Stromal cell of bone marrow (primary cell): ENCODE measurements at places on chromosomes 4 and X.
A peak's percentile ranks its signal among the peaks of the same experiment; 100 is the strongest.

- DNase-seq = no peak
Observed at GRCh38 chr4:98627531-98628257, 30.7 kb downstream of the TSPAN5 start.

- DNase-seq = no peak
Observed at GRCh38 chr4:56803471-56803870, 18.0 kb downstream of the SPINK2 start.

DNA sequence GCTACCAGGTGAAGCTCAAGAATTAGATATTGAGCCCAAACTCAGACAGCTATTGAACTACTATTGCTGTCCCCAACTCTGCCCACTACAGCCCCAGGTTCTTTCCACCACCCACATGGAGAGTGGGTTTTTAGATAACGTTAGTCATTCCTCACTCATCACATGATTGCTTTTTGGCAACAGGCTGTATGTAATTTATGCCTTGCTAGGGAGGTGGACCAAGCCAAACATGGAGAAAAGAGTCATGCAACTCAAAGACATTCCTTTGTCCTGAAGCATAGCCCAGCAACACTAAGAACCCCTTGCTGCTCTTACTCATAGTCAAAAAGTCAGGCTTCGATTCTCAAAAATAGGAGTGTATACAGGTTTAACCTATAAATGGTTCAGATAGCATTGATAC lies 275.9 kb upstream of the VCX3A start:
- DNase-seq = peak; percentile 52

- DNase-seq = no peak
Observed at GRCh38 chrX:112889400-112889799, 48.8 kb upstream of the AMOT start.

DNA sequence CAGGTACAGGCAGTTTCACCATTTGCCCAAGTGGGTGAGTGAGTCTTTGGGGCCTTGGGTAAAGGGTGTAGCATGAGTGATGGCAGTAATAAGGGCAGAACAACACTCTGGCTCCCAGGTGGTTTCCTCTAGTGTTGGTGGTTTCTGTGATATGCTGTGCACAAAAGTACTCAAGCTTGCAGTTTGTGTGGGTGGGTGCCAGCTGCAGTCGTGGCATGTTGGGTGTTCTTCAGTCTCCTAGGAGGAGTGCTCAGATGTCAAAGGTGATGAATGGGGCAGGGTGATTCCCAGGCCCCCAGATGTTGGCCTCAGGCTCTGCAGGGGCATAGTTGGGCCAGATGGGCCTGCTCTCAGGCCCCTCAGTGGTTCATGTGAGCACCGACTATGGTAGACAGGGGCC lies 166.1 kb upstream of the KLF8 start:
- no peak for DNase-seq

GRCh38 chr4:181684310-181684709 lies 558.9 kb upstream of the TENM3 start:
- no peak for DNase-seq

DNA sequence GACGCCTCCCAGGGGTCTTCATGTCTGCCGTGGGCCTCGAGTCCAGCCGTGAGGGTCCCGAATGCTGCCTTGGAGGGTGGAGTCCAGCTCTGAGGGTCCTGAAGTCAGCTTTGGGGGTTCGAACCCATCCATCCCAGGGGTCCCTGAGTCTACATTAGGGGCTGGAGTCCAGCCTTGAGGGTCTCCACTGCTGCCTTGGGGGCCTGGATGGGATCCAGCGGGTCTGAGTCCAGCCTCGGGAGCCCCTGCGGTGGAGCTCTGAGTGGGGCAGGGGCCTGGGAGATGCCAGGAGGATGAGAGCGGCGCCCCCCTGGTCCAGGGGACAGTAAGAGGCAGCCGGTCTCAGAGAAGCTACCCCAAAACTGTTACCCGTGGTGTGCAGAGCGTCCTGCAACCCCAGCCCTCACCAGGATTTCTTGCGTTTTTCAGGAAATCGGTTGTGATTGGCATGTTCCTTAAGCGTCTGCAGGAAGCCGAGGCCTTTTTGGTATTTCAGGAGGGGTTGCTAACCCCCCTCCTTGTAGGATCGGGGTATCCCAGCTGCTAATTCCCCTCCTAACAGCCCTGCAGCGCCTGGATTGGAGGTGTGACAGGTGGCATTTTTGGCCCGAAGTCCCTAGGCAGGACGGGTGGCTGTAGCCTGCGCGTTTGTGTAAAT lies 1.7 kb upstream of the GTPBP6 start:
- DNase-seq = no peak

DNA sequence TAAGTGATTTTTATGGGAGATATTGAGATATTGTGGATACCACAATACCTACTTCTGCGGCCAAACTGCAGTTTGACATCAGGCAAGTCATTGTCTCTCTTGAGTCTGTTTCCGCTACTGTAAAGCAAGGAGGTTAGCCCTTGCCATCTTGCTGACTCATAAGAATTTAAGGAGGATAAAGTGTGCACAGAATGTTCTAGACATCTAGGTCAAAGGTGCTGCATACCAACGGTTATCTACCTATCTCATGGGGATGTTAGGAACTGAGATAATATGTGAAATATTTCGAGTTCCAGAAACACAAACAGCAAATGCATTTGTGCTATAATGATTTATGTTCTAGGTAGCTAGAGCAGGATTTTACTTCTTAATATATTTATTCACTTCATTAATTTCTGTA lies 211.5 kb upstream of the NR3C2 start:
- no peak for DNase-seq

DNA sequence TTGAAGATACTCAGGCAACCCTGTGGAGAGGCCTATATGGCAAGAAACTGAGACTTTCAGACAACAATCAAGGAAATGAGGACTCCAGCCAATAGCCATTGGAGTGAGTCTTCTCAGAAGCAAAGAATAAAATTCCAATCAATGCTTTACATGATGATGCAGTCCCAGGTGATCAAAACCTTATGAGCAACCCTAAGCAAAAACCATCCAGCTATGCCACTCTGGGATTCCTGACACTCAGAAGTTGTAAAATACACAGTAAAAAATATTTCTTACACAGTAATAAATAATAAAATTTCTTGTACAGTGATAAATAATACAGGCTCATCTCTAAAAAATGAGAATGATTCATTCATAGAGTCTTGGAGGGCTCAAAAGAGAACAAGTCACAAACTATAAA lies 150.6 kb downstream of the IL15 start:
- no peak for DNase-seq

GRCh38 chr4:99103166-99103565 lies 14.6 kb upstream of the ADH5 start:
- DNase-seq = no peak

DNA sequence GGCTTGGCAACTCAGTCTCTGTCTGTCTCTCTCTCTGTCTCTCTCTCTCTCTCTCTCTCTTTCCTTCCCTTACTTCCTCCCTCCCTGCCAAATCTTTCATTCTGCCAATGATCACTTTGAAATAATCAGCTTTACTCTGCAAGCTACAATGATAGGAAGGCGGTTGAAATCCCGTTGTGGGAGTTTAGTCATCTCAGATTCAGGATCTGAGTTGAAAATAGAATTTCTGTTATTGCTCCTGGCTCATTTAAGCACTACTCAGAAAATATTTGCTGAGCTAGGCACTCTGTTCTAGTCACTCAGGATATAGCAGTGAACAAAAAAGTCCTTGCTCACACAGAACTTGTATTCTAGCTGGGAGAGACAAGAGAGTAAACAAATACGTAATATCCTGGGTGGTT lies 56.3 kb upstream of the DCTD start:
- peak; percentile 73 for DNase-seq

- DNase-seq = no peak
Observed at GRCh38 chr4:19025031-19025430, 1003.5 kb upstream of the LCORL start.

DNA sequence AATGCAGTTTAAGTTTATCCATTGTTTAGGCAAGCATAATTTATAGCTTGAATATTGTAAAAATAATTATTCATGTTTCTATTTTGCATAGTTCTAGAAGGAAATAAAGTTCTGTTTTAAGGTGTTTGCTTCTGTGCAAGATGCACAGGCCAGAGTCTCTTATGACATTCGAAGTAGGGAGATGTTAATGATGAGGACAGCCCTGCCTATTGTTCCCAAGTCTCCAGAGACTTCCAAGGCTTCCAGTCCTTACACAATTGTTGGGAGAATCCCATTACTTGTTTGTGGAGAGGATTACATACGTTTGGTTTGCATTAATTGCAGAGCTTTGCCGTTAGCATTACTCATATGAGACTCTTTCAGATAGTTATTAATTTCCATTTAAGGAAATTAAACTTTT lies 96.2 kb upstream of the ANK2 start:
- no peak for DNase-seq

GRCh38 chr4:124478470-124478869 lies 234.1 kb downstream of the ANKRD50 start:
- no peak for DNase-seq

- no peak for DNase-seq
Observed at GRCh38 chrX:102930990-102931756, 5.9 kb upstream of the RAB40AL start.

DNA sequence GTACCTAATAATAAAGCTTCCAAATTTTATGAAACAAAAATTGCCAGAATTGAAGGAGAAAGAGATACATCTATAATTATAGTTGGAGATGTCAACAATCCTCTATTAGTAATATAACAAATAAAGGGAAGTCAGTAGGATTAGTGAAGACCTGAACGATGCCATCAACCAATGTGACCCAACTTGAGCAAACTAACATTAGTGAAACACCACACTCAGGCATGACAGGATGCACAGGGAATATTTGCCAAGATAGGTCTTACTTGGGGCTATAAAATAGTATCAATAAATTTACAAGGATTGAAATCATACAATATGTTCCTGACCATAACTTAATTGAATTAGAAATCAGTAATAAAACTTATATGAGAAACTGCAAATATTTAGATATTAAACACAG lies 12.0 kb downstream of the SPON2 start:
- no peak for DNase-seq

DNA sequence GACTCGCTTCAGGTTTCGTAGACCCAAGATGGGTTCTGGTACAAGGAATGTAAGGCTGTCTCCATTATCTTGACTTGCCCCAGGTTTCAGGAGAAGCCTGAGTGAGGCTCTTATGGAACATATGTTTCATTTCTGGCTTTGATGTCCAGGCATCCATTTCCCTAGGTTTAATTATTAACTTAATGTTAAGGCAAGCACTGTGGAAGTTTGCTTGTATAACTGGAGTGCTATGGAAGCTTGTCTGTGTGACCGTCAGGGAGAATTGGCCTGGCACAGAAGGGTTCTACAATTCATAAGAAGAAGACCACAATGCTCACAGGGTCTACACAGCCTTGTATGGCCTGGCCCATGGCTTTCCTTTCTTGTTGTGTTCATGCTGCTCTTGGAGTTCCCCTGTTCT lies 47.2 kb upstream of the PPP1R2C start:
- no peak for DNase-seq

- peak; percentile 13 for DNase-seq
Observed at GRCh38 chr4:78710536-78710935, 65.6 kb upstream of the BMP2K start.

DNA sequence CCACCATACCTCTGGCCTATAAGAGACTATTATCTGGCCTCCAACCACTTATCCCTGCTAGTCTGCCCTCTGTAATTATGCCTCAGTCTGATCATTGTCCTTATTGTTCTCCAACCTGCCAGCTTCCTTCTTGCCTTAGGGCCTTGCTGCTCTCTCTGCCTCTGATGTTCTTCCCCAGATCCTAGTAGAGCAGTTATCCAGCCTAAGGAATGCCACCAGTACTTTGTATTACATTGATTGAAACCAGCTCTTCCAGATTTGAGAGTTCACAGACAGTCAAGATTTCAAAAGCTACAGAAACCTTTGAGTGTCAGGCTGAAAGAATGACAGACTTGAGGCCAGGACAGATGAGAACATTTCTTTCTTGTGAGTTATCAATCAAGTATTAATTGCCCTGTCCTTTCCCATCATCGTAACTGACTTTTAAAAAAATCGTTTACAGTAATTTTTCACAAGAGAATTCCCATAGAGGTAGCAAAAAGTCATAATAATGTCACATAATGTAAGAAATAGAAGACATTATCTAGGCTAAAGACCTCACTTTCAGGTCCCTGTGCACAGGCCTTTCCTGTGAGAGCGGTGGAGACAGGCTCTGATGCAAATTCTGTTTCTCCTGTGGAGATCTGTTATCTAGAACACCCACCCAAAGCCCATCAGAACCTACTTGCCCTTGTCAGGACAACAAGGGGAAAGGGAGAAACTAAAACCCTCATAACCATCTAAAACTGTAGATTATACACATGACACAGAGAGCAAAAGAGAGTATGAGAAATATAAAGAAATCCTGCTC lies 64.1 kb upstream of the GUCY1A1 start:
- DNase-seq = no peak

DNA sequence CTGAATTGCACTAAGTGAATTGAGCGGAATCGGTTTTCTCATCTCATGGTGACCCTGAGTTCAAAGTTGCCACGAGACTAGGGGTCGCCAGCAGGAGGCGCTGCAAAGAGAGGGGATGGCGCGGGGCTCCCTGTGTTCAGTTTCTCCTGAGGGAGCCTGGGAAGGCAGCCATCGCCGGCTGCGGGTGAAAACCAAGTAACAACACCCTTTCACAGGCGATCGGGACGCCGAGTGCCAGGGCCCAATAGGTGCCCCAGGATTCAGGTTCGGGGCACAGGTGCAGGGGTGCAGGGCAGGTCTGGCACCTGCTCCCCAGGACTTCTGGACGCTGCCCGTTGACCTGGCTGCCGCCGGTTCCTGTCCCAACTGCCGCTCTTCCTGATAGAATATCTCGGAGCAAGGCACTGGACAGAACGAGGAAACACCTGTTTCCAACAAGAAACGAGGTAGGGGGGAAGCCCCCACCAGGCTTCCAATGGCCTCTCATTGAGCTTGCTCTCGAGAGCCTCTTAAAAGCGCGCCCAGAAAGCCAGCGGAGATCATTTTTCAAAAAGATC lies 1.1 kb upstream of the FGF16 start:
- no peak for DNase-seq

- no peak for DNase-seq
Observed at GRCh38 chrX:120274958-120275357, 24.3 kb downstream of the ZBTB33 start.

DNA sequence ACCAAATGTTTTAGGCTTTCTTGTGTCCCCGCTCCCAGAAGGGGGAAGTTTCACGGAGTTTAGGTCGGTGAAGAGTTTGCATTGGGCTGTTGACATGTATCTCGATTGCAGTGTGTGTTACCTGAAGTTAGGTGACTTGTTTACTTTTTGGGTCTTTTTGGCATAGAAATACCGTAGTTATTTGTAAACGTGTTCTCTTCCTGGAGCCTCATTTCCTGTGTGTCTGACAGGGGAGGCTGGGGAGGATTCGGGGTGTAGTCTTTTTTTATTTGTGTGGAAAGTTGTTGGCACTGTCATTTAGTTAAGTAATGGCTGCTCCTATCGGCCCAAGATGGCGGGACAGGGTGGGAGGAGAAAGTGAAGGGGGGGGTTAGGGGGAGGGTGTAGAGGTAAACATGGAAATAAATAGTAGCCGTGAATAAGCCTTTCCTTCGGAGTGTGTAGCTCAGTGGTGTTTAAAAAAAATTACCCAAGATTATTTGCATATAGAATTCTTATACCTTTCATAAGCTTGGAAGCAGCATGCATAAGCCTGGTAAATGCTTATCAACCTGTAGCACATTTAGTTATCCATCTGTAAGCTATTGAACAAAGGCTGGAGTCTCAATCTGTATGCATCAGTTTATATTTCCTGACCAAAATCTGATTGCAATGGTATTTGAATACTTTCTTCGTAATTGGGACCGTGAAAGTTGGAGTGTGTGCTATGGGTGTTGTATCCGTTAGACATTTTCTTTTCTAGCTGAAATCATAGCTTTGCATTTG lies 1.6 kb downstream of the KDM6A start:
- no peak for DNase-seq
